ENCODE measurements at places on chromosomes 1 and 21. TPM values are rescaled to one million over a fixed set of nuclear protein-coding genes. Genes with fewer than 3 reads are reported as not detected.

GRCh38 chr1:239814306-239814881, 277.3 kb upstream of the FMN2 start:
- no peak for DNase-seq

DNA sequence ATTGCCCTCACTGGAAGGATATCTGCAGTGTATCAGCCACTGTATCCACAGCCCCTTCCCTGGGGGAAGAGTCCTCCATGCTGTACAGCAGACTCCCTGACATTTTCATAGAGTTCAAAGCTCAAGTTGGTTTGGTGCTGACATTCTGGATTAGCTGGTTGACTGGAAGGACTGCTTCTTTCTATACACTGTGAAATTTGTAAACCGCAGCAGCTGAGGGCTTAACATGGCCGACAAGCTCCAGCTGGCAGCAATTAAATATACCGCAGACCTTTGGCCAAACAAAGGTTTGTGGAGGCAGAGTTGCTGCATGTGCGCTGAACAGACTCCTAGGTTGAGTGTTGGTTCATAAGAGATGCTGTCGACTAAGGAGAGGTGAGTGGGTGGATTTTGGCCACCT, 126.4 kb downstream of the DHRS3 start:
- DNase-seq = no peak

DNA sequence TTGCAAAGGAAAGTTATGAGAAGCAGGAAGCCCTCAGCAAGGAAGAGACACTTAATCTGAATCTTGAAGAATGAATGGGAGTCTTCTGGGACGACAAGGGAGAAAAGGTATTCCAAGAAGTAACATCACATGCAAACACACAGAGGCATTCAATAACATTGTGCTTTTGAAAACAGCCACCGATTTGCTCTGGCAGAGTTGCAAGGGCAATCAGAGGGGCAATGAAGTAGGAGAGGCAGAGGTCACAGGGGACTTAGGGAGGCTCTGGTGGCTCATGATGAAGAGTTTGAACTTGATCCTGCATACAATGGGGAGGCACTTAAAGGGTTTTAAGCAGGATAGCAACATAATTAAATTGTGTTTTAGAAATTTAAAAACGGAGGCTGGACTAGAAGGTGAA, 107.7 kb downstream of the DDX20 start:
- DNase-seq = no peak

The FCRL2 gene
- total RNA-seq = not detected

DNA sequence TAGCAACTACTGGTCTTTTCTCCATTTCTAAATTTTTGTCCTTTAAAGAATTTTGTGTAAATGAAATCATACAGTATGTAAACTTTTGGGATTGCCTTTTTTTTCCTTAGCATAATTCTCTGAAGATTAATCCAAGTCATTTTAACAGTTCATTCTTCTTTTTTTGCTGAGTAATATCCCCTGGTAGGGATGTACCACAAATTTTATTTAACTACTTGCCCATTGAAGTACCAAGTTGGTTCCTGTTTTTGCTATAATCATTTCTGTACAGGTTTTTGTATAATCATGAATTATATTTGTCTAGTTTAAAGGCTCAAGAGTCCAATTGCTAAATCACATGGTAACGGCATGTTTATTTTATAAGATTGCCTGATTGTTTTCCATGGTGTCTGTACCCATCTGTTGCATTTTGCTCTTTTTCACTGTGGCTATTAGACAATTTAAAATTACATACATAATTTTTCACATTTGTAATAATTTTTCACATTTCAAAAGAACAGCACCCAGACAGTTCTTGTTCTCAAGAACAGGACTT, 891.1 kb downstream of the USP25 start:
- DNase-seq = no peak

GRCh38 chr1:91792489-91793071, 93.4 kb downstream of the TGFBR3 start:
- peak; percentile 47 for DNase-seq
